ENCODE measurements at places on chromosomes 7 and 10.

DNA sequence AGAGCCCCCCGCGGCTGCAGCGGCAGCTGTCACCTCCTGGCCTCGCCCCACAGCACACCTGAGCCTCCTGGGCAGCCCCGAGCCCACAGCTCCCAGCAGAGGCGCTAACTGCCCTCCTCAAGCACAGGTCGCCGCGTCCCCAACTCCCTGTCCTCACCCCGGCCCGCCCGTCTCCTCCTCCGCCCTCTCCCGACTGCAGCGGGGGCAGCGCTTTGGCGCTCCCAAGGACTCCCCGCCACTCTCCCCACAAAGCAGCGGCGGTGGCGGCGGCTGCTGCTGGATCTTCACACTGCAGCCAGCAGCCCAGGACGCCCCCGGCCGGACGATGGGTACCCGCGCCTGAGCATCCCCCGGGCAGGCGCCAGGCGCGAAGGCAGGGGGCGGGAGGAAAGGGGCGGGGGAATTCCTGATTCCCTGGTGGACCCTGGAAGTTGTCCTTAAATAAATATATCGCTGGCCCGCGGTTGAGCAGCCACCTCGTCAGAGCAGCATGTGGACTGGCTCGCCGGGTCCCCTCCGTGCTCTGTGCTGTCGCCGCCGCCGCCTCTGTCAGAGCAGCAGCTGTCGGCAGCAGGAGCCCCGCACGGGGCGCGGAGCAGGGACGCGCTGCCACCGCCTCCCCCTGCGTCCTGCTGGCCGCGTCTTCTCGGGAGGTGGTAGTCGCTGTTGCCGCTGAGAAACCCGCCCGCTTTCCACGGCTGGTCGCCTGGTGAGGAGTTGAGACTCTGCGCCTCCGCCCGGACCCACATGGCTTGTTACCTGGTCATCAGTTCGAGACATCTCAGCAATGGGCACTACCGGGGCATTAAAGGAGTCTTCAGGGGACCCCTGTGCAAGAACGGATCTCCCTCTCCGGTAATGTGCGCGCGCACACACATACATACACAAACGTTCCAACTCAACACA is at the start of gene ZNF804B:
Gene ZNF804B (plus strand): TSS at position 471 of the 906 bp plus-strand sequence. CDS start 277 bp downstream, at position 748.
- DNase-seq = peak; percentile 32

DNA sequence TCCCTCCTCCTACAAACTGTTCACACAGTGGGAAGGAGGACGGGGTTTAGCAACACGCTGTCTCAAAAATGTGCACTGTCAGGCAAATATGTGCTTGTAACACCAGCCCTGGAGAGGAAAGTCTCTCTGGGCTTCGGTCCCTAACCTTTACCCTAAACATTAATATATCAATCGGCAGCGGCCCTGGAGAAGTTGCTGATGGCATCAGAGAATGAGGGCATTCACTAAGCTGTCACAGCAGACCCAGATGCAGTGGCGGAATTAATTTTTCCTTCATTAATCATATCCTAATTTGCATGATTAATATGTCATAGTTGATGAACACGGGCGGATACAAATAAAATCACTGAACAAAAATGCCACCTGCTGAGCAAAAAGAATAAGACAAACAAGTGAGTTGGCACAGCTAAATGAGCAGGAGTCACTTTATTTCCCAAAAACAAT is 45.2 kb upstream of the INSIG1 start:
- DNase-seq = no peak

GRCh38 chr10:101451667-101452069 is 97.7 kb downstream of the BTRC start:
- no peak for DNase-seq

GRCh38 chr7:24017519-24017918 is 266.5 kb upstream of the NPY start:
- no peak for DNase-seq

GRCh38 chr7:144738708-144739314 is 97.0 kb downstream of the TPK1 start:
- peak; percentile 13 for DNase-seq

DNA sequence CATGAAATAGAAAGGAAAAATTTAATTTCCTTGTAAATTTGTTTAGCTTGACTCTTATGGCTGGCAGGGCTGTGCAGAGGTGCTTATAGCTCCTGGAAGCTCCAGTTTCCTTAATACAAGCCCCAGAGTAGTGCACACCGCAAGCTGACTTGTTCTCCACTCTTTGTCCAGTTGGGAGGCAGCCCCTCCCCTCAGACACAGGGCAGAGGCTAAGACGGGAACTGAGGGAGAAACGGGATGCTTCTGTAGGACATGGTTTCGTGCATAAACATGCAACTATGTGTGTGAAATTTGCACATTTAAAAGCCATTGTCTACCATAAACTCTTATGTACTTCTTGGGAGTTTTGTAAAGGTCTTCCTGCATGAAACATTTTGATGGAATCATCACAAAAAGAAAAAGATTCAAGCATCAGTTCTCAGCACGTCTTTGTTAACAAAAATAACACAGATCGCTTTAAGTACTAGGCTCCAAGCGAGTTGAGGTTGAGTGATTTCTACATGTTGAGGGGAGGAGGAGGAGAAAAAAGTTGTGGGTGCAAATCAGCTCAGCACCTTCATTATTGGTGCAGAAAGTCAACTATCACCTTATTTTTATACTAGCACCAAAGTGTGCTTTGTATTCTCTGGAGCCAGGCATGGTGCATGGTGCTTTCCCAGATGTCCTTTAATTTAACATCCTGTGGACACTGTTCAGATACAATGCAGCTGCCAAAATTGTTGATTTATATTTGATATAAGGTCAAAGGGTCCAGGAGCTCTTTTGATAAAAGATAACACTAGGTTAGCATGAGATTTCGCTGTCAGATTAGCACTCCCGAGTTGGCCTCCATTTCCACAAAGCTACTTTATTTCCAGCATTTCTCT is 124.5 kb downstream of the CHN2 start:
- DNase-seq = no peak

DNA sequence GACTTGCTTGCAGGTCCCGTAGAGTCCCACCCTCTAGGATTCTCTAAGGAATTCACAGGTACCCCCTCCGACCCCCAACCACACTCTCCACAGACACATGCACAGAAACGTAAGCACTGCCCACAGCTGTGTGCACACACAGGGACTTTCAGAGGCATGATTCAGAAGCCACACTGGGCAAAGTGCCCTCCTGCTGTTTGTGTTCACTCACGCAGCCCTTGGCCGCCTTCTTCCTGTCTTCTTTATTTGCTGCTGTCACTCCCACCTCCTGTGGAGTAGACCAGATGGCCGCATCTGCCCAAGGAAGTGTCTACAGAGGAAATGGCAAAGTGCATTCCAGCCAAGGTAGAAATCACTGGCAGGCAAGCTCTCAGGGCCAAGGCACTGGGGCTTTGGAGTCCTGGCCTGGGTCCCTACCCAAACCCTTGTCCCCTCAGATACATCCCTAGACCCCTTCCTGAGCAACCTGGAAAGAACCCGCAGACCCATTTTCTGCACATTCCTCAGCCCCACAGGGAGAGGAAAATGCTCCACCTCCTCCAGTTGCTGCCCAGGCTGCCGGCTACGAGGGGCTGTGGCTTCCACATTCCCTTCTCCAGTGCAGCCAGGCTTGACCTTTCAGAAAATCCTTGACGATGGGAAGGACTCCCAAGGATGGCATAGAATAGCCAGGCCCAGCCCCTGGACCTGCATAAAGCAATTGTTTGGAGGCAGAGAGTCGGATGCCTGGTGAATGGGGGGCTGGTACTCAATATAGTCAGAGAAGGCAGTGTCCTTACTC is 21.6 kb upstream of the GIMAP8 start:
- no peak for DNase-seq

DNA sequence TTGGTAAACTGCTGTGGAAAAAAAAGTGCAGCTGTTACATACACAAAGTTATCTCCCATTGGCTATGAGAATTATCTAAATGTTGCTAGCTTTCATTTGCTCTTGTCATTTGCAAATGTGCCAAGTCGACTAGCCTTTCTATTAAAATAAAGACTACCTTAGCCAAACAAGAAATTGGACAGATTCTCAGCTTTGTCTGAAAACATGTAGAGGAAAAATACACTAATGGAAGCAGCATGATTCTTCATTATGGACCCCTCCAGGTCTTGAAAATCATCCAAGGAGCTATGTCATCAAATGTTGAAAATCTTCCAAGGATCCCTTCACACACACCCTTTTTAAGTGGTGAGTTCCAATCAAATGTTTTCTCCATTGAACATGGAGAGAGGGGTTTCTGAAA is 237.7 kb downstream of the ETV1 start:
- DNase-seq = no peak

DNA sequence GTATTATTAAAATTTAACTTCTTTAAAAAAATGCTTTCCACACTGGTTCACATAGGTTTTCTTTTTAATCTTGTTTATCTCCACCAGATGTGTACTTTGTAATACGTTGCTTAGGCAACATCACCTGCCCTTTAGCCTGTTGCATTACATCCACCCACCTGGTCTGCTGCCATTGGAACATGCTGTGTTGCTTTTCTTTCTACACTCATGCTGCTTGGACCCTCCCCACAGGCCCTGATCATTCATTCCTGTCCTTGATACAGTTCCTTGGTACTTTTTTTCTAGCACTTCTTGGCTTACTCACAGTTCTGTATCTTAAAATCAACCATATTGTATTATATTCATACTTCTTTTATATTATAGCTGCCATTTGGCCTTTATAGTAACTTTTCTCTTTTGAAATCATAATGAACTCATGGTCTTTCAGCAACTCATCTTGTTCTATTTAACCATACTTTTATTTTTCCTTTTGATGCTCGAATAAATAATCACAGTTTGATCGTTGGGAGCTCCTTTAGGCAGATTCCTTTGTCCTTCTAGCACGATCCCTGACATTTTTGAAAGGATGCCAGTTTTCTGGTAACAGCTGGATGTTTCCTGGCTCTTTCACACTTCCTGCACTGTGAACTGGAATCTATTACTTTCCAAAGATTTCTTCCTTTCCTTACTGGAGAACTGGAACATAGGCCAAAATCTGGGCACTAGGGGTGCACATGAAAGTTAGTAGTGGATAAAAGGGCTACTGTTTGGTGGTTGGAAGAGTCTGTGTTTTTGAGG is 125.1 kb downstream of the CDK14 start:
- no peak for DNase-seq

DNA sequence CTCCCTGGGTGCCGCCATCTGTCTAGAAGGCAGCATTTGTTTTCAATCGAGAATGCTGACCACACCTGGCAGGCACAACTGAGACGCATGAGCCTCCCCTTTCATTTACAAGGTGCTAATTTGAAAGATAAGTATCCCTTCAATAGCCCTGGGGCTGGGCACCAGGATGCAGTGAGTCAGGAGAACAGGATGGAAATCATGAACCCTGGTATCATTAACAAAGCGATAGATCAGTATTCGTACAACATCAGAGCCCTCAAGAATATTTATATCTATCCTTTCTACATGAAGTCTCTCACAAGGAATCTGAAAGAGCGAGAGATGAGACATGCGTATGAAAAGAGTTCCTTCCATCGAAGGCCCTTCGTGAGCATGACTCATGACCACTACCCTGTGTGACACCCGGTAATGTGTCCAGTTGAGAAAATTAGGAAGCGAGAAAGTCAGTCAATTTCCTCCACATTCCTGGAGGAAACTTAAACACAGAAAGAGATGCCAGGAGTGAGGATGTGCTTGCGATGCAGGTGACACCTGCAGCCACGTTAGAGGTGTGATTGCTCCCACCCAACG is 123.1 kb upstream of the PITRM1 start:
- DNase-seq = no peak

- DNase-seq = no peak
Measured at GRCh38 chr10:32388258-32389027, 41.5 kb upstream of the EPC1 start.

- DNase-seq = no peak
Measured at GRCh38 chr7:71444130-71444529, 312.2 kb downstream of the GALNT17 start.

DNA sequence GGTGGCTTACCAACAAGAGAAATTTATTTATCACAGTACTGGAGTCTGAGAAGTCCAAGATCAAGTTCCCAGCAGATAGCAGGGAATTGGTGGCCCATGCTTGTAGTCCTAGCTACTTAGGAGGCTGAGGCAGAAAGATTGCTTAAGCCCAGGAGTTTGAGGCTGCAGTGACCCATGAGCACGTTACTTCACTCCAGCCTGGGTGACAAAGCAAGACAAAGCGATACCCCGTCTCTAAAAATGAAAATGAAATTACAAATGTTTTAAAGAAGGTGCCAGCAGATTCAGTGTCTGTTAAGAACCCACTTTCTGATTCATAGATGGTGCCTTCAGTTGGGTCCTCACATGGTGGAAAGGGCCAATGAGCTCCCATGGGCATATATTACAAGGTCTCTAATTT is 20.6 kb upstream of the ARHGAP12 start:
- no peak for DNase-seq

- no peak for DNase-seq
Measured at GRCh38 chr7:54543051-54543488, 895 bp downstream of the VSTM2A start.

GRCh38 chr7:57199252-57199651 is 67.0 kb upstream of the ZNF479 start:
- no peak for DNase-seq

DNA sequence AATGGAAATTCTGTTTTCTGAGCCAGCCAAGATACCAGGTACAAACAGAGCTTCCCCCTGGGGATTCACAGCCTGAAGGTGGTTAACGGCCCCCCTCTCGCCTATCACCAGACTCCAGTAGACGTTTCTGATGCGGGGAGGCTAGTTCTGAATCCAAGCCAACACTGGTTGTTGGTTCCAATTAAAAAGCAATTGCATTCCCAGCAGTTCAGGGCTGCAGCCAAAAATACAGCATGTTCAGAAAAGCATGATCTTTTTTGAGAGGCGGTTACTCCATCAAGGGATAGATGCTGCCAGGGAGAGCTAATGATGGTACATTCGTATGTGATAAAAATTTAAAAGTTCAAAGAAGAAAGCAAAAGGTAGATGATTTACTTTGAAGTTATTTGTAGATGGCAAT is 481.0 kb downstream of the GALNT17 start:
- DNase-seq = no peak
